ENCODE measurements at places on chromosomes 7 and 10. TPM values are rescaled to one million over a fixed set of nuclear protein-coding genes. Genes with fewer than 3 reads are reported as not detected.

ZNF727 gene
- 1.8 TPM for total RNA-seq

KIAA1217 gene
- total RNA-seq = 1.6 TPM

POMZP3 gene
- total RNA-seq = 5.3 TPM

DYDC2 gene
- total RNA-seq = not detected

CNNM1 gene
- under 0.01 TPM for total RNA-seq

ARHGEF5 gene
- total RNA-seq = 2.0 TPM

FZD8 gene
- total RNA-seq = 23.1 TPM

Measured in aortic smooth muscle cell (primary cell).